Lower lobe of right lung (tissue), 2 donors: ENCODE measurements at places on chromosomes 2 and 18. TPM values are rescaled to one million over a fixed set of nuclear protein-coding genes. Genes with fewer than 3 reads are reported as not detected.

GRCh38 chr2:83837823-83838222 is 621.3 kb downstream of the SUCLG1 start:
- DNase-seq: no peak

GAREM1 gene
- 10.3 TPM for total RNA-seq

- no peak for DNase-seq
Measured at GRCh38 chr2:143026411-143027054, 102.7 kb upstream of the ARHGAP15 start.

LYG2 gene
- not detected for total RNA-seq

GRCh38 chr2:181190711-181191110 is 210.3 kb downstream of the UBE2E3 start:
- DNase-seq: no peak

DNA sequence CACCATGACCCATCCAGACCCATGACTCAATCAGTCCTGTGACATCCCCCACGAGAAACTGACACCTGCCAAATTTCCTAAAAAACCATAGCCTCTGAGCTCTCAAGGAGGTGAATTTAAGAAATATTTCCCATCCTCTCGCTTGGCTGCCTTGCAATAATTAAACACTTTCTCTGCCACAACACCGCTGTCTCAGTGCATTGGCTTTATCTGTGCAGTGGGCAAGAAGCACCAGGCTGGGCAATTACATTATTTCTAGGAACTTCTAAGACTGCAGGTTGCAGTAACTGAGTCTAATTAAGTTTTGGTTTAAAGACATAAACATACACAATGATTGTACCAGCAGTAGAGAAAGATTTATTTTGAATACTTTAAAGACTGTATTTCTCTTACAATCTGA is 22.0 kb upstream of the RTTN start:
- no peak for DNase-seq

RAB1A gene
- total RNA-seq: 145 TPM

CTAGE1 gene
- total RNA-seq: not detected

UGT1A8 gene
- total RNA-seq: not detected

DNA sequence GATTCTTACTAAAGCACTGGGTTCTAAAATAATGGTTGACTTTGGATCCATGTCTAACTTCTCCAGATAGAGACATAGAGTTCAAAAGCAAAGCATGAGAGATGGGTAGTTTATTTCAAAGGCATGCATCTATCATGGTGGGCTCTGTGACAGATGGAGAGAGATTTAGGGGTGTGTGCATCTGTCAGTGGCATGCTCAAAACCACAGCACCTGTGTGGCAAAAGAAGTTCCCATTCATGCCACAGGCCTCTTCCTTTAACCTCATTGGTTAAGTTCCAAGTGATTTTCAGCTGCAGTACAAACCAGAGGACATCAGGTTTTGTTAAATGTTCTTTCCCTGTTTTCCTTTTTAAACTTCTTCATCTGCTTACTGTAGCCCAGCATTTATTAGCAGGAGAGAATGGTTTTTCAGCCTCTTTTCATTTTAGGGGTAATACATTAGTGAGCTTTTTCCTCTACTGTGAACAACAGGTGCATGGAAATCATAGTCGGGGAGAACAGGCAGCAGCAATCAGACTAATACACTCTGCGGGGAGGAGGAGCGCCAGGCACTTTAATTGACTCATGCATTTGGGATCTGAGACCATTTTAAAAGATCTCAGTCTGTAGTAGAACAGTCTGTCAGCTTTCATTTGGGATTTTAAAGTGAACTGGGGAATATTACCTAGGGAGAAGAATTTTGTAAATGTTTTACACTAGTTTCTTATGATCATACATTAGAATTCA is 52.4 kb upstream of the UPP2 start:
- DNase-seq: no peak

DNER gene
- 1.2 TPM for total RNA-seq

GRCh38 chr2:173218326-173219056 is 136.2 kb upstream of the CDCA7 start:
- DNase-seq: no peak

GRCh38 chr2:182921234-182921633 is 54.8 kb upstream of the FRZB start:
- DNase-seq: no peak

COL4A4 gene
- 24.3 TPM for total RNA-seq

ELOA2 gene
- not detected for total RNA-seq

DSC3 gene
- total RNA-seq: 0.24 TPM
